ENCODE measurements at places on chromosomes 7 and 10.

GRCh38 chr7:155889636-155890511 lies 77.6 kb upstream of the SHH start:
- DNase-seq = no peak

GRCh38 chr7:154338701-154339506 lies 286.7 kb downstream of the DPP6 start:
- no peak for DNase-seq

- no peak for DNase-seq
These were observed 176.7 kb upstream of the ZNF32 start for GRCh38 chr10:43825421-43825820.

GRCh38 chr7:1845536-1846311 lies 175.6 kb downstream of the ELFN1 start:
- DNase-seq = no peak
